ENCODE measurements at places on chromosomes 16 and 17. TPM values are rescaled to one million over a fixed set of nuclear protein-coding genes. Genes with fewer than 3 reads are reported as not detected.

MYH1 gene
- not detected for total RNA-seq

PRSS22 gene
- not detected for total RNA-seq

ORMDL3 gene
- total RNA-seq = 43.7 TPM

PLXDC1 gene
- total RNA-seq = 2.1 TPM

ABAT gene
- 0.36 TPM for total RNA-seq

DNA sequence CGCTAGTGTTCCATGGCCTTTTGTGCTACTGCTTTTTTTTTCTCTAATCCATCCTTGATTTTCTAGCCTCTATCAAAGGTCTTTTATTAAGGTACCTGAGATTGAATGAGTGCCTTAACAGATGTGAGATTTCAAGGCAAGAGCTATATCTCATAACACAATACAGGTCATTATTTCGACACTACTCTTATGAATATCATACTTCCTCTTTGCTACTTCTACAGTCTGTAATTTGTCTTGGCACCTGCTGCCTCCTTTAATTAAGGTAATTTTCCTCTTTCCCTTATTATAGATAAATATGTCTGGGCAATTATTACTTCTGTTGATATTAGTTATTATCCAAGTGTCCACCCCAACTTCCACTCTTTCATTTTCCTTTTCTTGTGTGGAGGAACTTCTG is 5.3 kb downstream of the KRT28 start:
- no peak for DNase-seq

- DNase-seq = no peak
Observed at GRCh38 chr16:50460538-50461399, 87.4 kb upstream of the NKD1 start.

- DNase-seq = no peak
Observed at GRCh38 chr16:27495191-27495590, 54.5 kb downstream of the GTF3C1 start.

- DNase-seq = no peak
Observed at GRCh38 chr16:86320237-86320595, 190.1 kb upstream of the FOXF1 start.

DNA sequence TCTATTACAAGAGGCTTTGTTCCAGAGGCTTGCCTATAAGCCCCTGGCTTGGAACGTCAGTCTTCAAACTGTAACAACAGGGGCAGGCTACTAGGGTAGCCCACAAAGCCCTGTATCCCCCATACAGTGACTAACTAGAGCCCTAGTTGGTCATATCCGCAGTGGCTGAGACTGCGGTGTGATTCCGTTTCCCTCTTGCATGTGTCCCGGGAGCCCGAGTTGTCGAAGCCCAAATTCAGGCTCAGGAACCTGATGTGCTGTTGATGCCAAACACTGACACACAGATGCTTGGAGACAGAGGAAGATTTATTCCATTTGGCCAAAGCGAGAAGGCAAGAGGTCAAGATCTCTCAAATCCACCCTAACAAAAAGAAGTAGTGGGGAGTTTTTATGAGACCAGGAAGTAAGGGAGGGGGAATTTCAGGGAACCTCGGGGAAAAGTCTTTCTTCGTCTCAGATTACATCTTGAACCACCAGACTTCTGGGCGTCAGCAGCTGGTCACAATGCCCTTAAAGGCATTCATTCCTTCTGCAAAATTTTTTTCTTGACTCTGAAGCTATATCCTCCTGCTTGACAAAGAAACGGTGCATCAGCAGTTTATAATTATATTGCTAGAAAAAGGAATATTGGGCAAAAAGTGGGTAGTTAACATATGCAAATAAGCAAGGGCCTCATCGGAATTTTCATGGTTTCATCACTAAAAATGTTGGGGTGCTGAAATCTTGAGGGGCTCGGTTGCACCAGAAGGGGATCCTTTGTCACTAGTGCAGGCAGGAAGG is 879 bp downstream of the SLFN5 start:
- peak; percentile 85 for DNase-seq

GRCh38 chr16:68363658-68364521 is 53.1 kb downstream of the PRMT7 start:
- no peak for DNase-seq

- no peak for DNase-seq
Observed at GRCh38 chr16:26772503-26772902, 294.2 kb upstream of the C16orf82 start.

DNA sequence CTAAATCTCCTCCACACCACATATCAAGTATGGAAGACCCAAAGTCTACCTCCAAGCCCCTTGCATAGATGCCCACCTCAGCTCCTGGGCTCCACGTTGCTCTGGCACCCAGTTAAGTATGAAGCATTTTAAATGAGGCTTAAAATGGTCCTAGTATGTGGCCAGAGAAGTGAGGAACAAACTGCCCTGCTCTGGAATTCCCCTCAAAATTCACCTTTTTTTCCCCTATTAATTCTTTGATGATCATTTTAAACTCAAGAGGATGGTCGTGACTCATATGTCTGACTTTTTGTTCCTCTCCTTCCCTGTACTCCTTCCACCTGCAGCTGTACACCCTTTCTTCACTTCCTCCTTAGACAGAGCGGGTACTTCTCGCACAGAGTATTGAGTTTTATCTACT is 234.5 kb upstream of the MYOCD start:
- no peak for DNase-seq

GRCh38 chr16:89009343-89010209 is 32.6 kb upstream of the CBFA2T3 start:
- DNase-seq = peak; percentile 27

DNA sequence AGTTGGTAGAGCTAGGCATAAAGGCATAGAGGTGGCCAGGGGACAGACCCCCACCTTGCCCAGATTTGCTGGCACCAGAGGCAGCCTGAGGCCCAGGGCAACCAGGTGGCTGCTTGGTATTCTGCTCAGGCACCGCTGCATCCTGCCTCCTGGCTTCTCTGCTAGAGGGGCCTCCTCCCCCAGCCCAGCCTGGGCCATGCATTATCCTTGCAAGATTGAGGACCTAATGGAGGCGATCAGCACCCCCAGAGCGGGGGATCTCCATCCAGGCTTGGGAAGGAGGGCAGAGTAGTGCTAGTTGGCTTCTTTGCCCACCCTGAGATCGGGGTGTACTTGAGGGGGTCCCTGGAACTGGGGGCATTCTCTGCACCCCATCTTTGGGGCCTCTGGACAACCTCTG is 23.8 kb downstream of the CDK5RAP3 start:
- no peak for DNase-seq
